ENCODE measurements at places on chromosomes 13 and 19.

- no peak for DNase-seq
These were observed 29.2 kb downstream of the NLRP5 start for GRCh38 chr19:56015756-56016155.

DNA sequence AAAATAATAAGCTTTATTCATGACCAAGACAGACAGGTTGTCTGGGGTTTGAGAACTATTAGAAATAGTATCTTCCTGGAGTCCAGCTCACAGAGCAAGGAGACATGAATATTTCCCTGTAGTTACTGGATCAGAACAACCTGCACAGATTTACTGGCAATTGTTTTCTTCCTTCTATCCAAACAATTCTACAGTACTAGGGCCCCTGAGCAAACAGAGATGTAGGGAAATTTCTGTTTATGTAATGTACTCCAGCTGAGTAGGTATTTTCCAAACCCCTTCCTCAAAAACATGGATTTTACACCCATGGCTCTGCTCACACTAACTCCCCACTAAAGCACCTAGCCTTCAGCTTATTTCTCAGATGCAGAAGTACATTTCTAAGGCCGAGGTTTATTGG is 557.6 kb downstream of the GPC6 start:
- no peak for DNase-seq

DNA sequence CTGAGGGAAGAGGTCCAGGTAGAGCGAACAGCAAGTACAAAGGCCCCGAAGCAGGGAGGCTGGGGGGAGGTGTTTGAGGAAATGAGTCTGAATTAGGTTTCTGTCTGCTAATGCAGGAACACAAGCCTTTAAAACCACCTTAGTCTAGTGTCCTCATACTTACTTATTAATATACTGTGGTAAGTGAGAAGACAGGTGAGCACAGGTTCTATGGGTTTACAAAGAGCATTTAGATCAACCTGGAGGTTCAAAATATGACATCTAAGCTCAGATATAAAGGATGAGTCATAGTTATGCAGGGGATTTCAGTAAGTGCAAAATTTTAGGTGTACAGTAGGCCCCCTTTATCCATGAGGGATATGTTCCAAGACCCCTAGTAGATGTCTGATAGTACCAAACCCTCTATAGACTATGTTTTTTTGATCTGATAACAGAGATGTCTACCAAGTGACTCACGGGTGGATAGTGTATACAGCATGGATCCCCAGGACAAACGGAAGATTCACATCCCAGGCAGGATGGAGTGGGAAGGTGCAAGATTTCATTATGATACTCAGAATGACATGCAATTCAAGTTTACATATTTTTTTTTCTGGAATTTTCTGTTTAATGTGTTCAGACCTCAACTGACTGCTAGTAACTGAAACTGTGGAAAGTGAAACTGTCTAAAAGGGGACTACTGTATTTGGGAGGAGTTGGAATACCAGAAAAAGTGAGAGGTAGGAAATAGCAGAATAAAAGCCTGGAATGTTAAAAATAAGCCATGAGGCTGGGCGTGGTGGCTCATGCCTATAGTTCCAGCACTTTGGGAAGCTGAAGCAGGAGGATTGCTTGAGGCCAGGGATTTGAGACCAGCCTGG is 18.2 kb upstream of the MED4 start:
- DNase-seq: no peak

- no peak for DNase-seq
These were observed 3.6 kb downstream of the C2CD4C start for GRCh38 chr19:405121-405965.

- no peak for DNase-seq
These were observed at the start of gene EHD2 for GRCh38 chr19:47713046-47714021. TSS of gene EHD2 (plus strand) at chr19:47713422. CDS start at chr19:47716613, 3,191 bp downstream.

DNA sequence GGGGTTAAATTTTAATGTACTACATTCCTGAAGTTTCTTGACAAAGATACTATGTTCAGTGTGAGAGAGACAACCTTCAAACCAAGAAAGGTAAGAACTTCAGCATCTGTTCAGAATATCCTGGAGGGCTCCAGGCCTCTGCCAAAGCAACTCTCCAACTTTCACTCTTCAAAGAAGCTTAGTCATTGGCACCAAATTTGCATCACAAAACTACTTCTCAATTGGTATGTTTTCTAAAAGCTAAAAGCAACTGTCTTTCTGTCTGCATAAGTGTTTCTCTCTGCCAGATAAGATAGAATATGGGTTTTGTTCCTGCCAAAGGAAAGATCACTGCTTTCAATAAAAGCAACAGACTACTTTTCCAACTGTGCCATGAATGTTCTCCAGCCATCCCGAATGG is 187.4 kb downstream of the SUCLA2 start:
- no peak for DNase-seq

- no peak for DNase-seq
These were observed at the start of gene TNNI3 for GRCh38 chr19:55157064-55157908. TSS of gene TNNI3 (minus strand) at chr19:55157732. CDS start at chr19:55157589, 143 bp downstream.

DNA sequence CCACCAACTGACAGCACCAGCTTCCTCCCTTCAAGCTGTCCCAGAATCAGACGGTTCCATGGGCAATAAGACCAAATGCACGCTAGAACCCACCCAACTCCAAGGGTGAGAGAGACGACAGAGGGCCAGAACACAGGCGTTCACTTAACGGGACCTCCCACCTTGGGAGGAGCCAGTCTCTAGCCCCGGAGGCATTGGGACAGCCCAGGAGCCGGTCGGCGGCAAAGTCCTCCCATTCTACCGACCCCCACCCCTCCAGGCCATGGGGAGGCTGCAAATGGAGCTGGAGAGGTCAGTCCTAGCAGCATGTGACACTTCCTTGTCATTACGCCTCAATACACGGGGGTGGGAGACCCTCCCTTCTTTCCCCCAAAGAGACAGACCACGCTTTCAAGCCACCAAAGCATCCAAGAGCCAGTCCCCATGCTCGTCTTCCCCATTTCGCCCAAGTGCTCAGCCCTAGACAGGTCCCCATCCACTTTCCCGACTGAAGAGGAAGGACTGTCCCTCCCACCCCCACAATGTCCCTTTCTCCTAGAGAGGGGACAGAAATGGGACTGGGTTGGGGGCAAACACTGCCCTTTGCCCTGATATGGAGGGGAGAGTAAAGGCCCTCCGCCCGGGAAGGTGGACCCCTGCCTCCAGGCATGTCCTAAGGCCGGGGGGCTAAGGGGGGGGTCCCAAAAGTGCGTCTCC is 964 bp downstream of the KHSRP start:
- DNase-seq: peak; percentile 69

- DNase-seq: no peak
These were observed 64.2 kb downstream of the LNX2 start for GRCh38 chr13:27556109-27556508.

GRCh38 chr13:21998279-21998990 is 327.6 kb downstream of the FGF9 start:
- DNase-seq: no peak

DNA sequence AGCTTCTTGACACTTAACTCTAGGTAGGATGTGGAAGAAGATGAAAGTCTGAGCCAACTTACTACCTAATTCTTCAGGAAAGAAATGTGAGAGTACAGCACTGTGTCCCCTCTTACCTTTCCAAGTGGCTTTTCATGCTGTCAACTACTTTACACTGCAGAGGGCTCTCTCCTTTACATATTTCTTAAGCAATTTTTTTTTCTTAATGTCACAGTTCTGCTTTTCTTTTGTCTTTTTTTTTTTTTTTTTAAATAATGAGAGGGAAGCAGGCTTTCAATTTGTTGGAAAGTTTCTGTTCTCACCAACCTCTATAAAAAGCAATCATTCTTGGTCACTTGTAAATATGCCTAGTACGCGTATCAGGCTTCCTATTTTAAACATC is 212.7 kb upstream of the MIR17HG start:
- DNase-seq: no peak

DNA sequence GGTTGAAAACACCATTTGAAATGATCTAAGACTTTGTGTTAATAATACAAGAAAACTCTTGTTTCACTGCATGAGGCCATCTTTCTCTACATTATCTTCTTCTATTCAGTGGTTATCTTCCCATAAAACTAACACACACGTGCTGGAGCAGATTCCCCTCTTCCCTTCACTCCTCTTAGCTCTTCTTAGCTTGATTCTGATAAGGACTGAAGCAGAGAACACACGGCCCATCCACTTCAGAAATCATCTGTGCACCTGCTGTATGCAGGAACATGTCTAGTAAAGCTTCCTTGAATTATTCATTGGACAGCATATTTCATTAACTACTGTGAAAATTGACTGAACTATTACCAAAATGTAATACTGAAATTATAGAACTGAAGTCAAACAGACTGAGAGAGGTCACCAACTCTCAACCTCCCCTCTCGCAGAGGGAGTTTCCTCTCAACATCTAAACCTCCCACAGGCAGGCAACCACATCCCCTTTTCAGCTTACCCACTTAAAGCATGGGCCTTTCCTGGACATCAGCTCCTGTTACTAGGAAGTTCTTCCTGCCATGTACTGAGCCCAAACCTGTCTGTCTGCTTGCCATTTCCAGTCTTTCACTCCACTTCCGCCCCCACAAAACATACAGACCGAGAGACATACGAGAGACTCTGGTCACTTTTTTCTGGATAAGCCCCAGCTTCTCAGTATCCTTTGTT is 113.9 kb downstream of the CRYL1 start:
- no peak for DNase-seq

DNA sequence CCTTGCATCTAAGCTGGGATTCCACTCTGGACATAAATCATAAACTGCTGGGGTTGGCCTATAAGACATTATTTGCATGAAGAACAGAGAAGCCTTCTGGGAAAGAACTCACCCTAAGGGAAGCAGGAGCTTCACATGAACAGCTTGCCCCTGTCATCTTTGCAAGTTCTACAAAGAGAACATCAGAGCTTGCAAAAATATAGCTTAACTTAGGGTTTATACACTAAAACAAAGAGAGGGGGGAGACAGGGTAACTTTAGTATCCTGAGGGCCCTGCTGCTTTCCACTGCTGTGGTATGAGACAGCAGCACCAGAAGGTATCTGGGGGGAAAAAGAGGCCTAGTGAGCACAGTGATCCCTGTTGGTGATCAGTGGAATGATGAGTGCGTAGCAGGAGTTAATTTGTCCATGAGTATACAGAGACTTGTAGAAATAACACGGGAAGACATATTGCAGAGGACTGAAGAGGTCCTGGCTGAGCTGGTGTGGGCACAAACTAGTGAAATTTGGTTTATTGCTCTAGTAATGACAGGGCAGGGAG is 116.1 kb upstream of the TSC22D1 start:
- DNase-seq: no peak

GRCh38 chr13:47288546-47288945 is 391.7 kb upstream of the HTR2A start:
- no peak for DNase-seq

- DNase-seq: no peak
These were observed 29.8 kb upstream of the SPACA7 start for GRCh38 chr13:112346173-112346898.

DNA sequence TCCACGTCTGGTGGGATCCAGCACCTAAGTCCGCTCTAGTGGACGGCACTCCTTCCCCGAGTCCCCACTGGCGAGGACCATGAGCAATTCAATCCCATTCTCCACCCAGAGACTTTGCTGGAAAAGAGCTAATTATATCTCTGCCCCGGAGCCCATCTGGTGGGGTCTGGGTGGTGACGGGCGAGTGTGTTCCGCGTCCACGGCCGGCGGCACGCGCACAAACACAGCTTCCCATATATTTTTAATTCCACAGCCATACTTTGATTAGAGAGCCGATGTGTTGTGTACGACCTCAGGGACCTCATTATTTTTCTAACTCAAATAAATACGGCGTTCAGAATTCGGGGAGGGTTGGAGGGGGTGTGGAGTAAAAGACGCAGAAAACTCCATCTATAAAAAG is 64.1 kb upstream of the ADGRE5 start:
- no peak for DNase-seq

DNA sequence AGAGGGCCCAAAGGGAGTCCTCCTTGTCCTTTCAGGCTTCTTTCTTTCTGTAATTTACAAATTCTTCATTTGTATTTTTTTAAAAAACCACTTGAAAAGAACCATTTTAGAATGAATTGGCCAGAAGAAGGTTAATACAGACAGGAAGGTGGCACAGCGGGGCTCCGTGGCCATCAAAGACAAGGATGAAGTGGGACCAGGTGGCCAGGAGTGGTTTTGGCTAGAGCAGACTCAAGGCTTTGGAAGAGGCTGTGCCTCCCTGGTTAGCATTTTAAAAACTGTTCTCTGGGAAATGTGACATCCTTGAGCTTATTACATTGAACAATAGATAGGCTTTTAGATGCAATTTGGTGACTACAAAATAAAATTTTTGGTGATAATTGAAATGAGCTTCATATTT is 48.4 kb downstream of the ATP8A2 start:
- DNase-seq: no peak

GRCh38 chr13:104954210-104954609 is 1581.3 kb downstream of the EFNB2 start:
- DNase-seq: no peak
